ENCODE measurements at places on chromosomes 12 and 14.

DNA sequence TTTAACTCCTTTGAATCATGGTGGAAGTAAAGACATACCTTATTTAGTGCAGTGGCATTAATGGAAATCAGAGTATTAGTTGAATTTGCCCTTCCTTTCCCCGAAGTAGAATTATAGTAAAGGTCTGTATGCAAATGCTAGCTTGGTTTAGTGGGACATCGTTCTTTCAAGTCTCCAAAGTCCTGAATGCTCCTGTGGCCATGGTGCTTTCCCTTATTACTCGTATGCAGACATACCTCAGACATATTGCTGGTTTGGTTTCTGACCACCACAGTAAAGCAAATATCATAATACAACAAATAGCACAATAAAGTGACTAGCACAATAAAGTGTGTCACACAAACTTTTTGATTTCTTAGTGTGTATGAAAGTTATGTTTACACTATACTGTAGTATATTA lies 52.3 kb downstream of the MNAT1 start:
- DNase-seq: no peak

DNA sequence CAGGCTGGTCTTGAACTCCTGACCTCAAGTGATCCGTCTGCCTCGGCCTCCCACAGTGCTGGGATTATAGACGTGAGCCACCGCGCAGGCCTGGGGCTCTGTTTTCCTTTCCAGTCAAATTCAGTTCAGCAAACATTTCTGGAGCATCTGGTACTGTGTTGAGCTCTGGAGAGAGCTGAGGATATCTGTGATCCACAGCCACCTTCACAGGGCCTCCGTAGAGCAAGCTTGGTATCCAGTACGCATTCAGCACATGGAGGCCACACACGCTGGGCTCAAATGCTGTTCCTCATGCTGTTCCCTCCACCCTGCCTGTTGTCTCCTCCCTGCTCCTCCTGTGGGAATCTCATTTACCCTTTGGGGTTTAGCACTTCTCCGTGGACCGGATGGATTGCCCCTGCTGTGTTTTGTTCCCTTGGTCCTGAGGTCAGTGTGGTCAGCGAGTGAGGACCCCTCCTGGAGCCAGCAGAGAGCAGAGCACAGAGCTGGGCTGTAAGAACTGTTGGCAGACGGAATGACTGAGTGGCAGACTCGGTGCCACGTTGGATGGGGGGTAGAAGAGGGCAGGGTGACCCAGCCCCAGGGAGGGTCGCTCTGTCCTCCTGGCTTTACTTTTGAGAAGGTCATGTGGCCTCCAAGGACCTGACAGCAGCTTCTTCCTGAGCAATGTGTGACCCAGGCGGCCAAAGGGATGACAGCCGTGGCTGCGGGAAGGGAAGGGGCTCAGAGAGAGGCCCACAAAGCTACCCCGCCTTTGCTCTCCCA lies 891 bp downstream of the RPS6KL1 start:
- no peak for DNase-seq

- DNase-seq: no peak
Measured at GRCh38 chr12:132831771-132832170, 3.1 kb upstream of the GOLGA3 start.

DNA sequence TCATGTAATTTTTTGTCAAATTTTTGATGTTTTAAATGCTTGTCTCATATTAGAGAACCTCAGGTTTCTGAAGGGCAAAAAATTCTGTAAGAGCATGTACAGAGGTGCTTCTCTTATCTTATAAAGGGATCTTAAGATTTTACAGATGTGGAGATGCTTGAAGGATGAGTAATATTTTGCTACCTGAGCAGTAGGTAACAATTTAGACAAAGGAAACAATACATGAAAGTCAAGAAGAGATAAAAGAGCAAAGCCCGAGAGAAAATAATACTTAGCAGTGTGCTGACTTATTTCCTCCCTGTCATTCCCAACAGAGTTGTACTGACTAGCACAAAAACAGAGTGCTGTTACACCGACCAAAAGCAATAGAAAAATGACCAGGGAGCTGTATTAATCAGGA lies 98.1 kb upstream of the PTPRR start:
- no peak for DNase-seq

- no peak for DNase-seq
Measured at GRCh38 chr12:15307079-15307478, 15.2 kb upstream of the PTPRO start.

DNA sequence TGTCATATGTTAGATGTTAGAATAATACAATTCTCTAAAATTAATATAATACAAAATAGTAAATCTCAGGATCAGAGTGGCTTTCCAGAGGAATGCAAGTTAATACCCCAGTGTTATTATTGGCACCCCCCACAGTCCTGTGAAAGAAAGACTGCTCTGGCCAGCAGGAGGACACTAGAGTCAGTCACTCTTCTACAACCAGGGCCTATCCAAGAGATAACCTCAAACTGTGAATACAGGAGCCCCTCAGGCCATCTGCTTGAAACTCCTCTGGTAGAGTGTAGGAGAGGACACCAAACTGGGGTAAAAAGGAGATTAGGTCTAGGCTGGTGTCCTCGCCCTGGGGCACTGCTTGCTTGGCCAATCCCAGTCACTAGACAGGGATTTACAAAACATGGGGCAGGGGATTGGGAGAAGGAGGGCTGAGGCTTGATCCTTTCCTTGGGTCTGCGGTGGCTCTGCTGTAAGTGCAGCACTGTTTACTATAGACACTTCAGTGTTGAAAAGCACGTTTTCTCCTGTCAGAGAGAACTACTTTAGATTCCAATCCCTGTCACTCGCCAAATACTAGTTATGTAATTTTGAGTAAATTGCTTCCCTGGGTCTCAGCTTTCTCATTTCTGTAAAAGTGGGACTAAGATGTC lies 44.5 kb upstream of the PTPRR start:
- DNase-seq: no peak

DNA sequence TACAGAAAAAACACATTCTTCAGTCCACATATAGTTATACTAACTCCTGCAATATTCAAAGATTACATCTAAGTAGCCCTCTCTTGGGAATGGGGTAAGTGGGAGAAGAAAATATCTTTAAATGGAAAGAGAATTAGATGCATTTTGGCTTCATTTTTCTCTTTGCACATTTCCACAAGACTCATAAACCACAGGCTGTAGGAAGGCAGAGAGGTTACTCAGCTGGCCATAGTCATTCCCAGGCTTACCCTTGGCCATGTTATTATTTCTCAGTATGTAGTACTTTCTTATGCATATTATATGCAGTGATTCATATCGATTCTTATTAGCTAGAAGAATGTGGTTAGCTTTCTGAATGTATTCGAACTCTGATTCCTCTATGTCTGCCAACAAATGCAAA lies 92.2 kb downstream of the PTPRR start:
- DNase-seq: no peak

- DNase-seq: no peak
Measured at GRCh38 chr14:45254771-45255170, 1.8 kb upstream of the MIS18BP1 start.
